ENCODE measurements at places on chromosomes 2 and 18.

DNA sequence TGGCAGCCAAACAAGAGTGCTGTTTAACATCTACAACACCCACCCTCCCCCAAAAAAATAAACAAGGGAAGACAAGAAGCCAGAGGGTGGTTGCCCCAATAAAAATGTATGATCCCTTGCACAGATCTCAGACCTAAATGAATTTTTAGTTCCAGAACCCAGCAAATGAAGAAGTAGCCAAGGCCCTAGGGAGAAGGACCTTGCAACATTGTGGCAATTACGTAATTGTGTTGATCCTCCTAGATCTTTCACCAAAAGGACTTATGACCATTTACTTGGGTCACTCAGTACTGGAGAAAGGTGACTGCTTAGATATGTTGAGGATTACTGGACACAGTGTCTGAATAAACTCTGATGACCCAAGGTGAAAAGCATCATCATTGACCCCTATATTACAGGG is 1393.8 kb downstream of the LRP1B start:
- H3K4me3 ChIP-seq, result no peak overlapping the region
- no peaks in the 10 kb centered on the region for H3K27me3 ChIP-seq
- H3K4me1 ChIP-seq, result no peaks in the 10 kb centered on the region
- H3K27ac ChIP-seq, result no peak overlapping the region

GRCh38 chr2:89841476-89841840 is 1150.0 kb downstream of the RPIA start:
- DNase-seq, result no peak
- no peaks in the 10 kb centered on the region for H3K27me3 ChIP-seq
- peaks cover 7% of the 10 kb centered on the region for H3K36me3 ChIP-seq
- no peaks in the 10 kb centered on the region for H3K4me1 ChIP-seq

DNA sequence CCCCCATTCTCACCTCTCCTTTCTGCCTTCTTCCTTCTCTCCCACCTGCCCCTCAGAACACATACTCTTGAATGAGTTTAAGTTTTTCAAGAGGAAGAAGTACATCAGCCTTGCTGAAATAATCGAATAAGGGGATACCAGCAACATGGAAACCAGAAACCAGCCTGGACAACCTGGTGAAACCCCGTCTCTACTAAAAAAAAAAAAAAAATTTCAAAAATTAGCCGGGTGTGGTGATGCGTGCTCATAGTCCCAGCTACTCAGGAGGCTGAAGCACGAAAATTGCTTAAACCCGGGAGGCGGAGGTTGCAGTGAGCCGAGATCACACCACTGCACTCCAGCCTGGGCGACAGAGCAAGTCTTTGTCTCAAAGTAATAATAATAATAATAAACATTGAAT is 75.0 kb upstream of the SLC1A4 start:
- no peak for DNase-seq
- H3K4me1 ChIP-seq, result peaks cover 19% of the 10 kb centered on the region
- H3K36me3 ChIP-seq, result no peaks in the 10 kb centered on the region
- no peak overlapping the region for H3K27ac ChIP-seq
- no peak overlapping the region for H3K4me3 ChIP-seq

DNA sequence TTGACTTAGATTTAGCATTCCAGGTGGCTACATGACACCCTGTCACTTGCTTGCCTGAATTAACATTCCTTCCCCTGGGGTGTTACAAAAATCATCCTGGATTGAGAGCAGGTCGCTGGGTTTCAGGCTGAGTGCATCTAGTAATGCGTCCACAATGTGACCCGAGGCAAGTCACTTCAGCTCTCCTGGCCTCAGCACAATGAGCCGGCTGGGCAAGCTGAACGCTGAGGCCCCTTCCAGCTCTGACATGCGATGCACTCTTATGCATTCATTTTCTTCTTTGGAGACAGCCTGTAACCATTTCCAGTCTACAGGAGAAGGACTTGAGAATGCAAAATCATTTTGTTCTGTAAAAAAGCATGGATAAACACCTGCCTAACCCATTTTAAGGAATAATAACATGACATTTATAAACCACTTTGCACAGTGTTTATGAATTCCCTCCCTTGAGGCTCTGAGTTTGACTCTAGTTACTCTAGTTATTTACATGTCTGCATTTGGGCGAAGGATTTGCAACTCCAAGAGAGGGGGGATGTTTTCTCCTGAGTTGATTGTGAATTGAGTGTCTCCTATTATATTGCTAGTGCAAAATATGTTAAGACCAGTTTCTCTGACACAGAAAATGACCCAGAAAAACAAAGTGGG is 63.0 kb upstream of the CPO start:
- DNase-seq, result no peak
- no peaks in the 10 kb centered on the region for H3K27me3 ChIP-seq
- H3K27ac ChIP-seq, result no peak overlapping the region
- H3K36me3 ChIP-seq, result no peaks in the 10 kb centered on the region
- H3K4me1 ChIP-seq, result peaks cover 2% of the 10 kb centered on the region
- no peak overlapping the region for H3K4me3 ChIP-seq

GRCh38 chr2:99900556-99900955 is 241.8 kb downstream of the AFF3 start:
- no peaks in the 10 kb centered on the region for H3K27me3 ChIP-seq
- DNase-seq, result no peak
- no peak overlapping the region for H3K27ac ChIP-seq
- no peaks in the 10 kb centered on the region for H3K4me1 ChIP-seq
- no peaks in the 10 kb centered on the region for H3K36me3 ChIP-seq

DNA sequence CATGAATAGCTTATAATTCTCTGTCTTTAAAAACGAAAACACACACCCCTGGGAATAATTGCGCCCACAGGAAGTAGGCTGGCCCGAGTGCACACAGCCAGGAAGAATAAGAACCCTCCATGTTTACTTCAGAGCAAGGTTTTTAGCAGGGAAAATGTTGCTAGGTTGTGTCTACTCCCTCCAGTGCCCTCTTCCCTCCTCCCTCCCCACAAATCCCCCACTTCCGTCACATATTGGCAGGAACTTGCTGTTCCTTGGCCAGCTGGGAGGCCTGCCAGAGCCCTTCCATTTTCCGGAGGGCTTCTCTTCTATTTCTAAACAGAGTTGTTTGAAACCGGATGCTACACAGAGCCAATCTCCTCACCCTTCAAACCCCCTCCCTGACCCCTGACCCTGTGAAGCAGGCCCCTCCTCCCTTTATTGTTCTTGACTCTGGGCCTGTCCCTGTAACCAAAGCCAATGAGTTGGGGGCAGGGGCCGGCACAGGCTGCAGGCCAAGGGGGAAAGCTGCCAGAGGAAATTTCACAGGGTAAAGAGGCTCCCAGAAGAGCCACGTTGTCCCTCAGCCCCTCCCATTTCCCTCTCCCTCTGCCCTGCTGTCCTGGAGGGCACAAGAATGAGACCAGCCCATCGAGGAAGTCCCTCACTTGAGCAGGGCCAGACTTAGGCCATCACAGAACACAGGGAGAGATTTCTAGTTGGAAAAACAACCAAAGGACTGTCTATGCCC is 49.8 kb upstream of the LGALSL start:
- H3K4me3 ChIP-seq, result no peak overlapping the region
- no peak overlapping the region for H3K27ac ChIP-seq
- DNase-seq, result no peak
- no peaks in the 10 kb centered on the region for H3K4me1 ChIP-seq

GRCh38 chr18:45602926-45603325 is 12.3 kb upstream of the SLC14A2 start:
- H3K27me3 ChIP-seq, result peaks cover 8% of the 10 kb centered on the region
- no peak overlapping the region for H3K27ac ChIP-seq
- no peaks in the 10 kb centered on the region for H3K36me3 ChIP-seq

DNA sequence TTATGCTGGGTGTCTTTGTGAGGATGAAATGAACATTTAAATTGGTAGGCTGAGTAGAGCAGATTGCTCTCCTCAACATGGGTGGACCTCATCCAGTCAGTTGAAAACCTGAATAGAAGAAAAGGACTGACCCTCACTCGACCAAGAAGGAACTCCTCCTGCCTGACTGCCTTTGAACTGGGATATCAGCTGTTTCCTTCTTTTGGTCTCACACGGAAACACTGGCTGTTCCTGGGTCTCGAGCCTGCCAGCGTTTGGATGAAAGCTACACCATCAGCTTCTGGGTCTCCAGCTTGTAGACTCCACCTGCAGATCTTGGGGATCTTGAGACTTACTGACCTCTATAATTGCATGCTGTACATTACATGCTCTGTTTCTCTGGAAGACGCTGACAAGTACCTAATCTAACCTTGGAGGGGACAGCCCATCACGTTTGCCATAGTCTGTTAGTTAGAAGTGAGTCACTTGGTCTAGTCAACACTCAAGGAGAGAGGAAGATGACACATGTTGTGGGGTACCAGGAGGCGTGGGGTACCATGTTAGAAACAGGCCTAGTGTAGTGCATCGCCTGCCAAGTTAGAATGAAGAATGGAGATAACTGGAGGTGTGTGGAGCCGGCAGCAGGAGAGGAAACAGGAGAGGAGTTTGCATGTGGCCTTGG is 267.0 kb downstream of the MREG start:
- H3K27me3 ChIP-seq, result no peaks in the 10 kb centered on the region
- H3K36me3 ChIP-seq, result no peaks in the 10 kb centered on the region
- H3K4me1 ChIP-seq, result peaks cover 75% of the 10 kb centered on the region
- peak overlapping the region; percentile 23 for H3K4me3 ChIP-seq
- no peak for DNase-seq

GRCh38 chr2:172308253-172308935 is 119.0 kb upstream of the ITGA6 start:
- no peaks in the 10 kb centered on the region for H3K36me3 ChIP-seq
- peaks cover 3% of the 10 kb centered on the region for H3K4me1 ChIP-seq
- no peak for DNase-seq
- H3K27me3 ChIP-seq, result peaks cover 3% of the 10 kb centered on the region

GRCh38 chr2:172962082-172962481 is 113.6 kb upstream of the MAP3K20 start:
- peak overlapping the region; percentile 88 for H3K27ac ChIP-seq
- peaks cover 4% of the 10 kb centered on the region for H3K27me3 ChIP-seq
- no peaks in the 10 kb centered on the region for H3K36me3 ChIP-seq
- H3K4me1 ChIP-seq, result peaks cover 29% of the 10 kb centered on the region
- DNase-seq, result no peak
- H3K4me3 ChIP-seq, result no peak overlapping the region

DNA sequence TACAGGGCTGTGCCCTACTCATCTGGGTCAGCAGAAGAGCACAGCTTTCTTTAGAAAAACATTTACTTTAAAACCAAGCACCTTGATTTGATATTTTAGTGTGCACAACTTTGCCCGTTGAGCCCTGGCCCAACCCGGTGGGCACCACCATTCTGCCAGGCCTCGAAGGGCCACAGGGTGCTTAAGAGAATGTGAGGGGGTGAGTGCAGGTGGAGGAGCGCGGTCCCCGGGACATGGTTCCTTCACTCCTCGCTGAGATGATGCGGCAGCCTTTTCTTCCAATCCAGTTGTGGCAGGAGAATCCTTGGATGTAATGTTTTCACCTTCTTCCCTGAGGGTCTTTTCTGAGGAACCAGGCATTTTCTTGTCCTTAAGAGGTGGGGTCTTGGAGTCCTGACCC is 119.0 kb downstream of the RPIA start:
- no peak overlapping the region for H3K27ac ChIP-seq
- no peaks in the 10 kb centered on the region for H3K36me3 ChIP-seq
- peaks cover 4% of the 10 kb centered on the region for H3K27me3 ChIP-seq
- H3K4me3 ChIP-seq, result no peak overlapping the region
- no peak for DNase-seq

DNA sequence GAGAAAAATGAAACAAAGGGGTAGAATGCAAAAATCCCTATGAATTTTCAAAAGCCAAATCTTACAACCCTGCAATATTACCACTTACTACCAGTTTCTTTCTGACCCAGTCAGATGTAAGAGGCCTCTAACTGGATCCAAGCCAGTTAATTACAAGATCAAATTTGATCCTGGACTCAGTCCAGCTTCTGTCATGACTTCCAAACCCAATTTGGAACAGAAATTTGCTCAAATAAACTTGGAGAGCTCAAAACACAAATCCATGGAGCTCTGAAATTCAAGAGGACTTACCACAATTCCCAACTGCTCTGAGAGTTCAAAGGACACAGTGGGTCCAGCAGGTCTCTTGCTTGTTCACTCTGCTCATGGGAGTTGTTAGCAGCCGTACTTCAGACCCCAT is 1271.7 kb upstream of the SLC39A10 start:
- no peak overlapping the region for H3K27ac ChIP-seq
- H3K4me3 ChIP-seq, result no peak overlapping the region
- no peaks in the 10 kb centered on the region for H3K4me1 ChIP-seq
- no peak for DNase-seq
- H3K27me3 ChIP-seq, result no peaks in the 10 kb centered on the region
- no peaks in the 10 kb centered on the region for H3K36me3 ChIP-seq

DNA sequence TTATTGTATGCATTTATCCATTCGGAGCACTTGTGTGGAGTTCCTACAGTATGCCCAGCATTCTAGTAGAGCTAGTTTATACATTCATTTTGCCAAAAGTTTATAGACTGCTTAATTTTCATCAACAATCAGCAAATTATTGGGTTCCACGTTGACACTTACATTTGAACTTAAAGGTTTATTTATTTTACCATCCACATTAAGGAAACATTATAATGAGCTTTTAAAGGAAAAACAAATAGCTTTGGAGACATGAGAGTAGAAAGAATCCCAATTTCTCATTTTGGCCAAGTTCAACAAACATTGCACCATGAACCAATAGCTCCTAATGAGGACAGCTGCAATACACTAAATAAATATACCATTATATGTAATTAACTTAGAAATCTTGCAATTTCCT is 501.2 kb upstream of the SMIM21 start:
- H3K36me3 ChIP-seq, result no peaks in the 10 kb centered on the region
- no peak overlapping the region for H3K4me3 ChIP-seq

DNA sequence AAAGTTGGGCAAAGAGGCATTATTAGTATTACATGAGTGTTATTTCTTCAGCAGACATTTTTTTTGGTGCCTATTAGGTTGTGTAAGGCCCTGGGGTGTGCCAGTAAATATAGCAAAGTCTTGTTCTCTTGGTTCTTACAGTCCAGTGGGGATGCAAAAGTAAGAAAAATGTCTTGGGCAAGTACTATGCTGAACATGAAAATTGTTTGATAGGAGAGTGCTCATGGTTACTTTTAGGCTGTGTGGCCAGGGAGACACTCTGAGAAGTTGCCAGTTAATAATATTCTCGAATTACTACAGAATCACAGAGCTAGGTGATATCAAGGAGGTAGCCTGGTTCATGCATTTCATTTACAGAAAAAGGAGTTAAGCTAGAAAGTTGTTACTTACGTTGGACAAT is 1.9 kb downstream of the AGFG1 start:
- H3K4me3 ChIP-seq, result peak overlapping the region; percentile 93
- H3K4me1 ChIP-seq, result peaks cover 54% of the 10 kb centered on the region
- DNase-seq, result no peak
- H3K27me3 ChIP-seq, result no peaks in the 10 kb centered on the region
- peak overlapping the region; percentile 66 for H3K27ac ChIP-seq
- H3K36me3 ChIP-seq, result peaks cover 38% of the 10 kb centered on the region
